Hippocampal formation (tissue), 2 donors: ENCODE measurements at places on chromosomes 11 and 22.

GRCh38 chr11:82682003-82682751, 51.5 kb downstream of the FAM181B start:
- no peak for DNase-seq

GRCh38 chr22:30079952-30080533, at the start of gene HORMAD2:
TSS of gene HORMAD2 (plus strand) at chr22:30080464. CDS start at chr22:30093953, 13,489 bp downstream.
- no peak for DNase-seq

DNA sequence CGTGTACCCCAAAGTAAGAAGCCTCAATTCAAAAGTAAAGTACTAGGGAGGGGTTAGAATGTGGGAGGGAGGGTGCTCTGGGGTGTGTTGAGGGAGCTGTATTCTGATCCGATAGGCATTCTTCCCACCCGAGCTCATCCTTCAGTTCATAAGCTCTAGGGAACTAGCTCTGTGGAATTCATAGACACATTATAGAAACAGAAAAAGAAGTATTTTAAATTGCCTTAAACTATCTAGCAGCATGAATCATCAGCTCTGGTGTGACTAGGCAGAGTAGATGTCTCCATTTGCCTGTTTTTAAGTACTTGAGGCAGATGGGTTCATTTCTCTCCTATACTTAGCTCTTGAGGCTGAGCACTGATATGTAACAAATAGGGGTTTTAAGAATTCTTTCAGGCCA, 7.3 kb upstream of the SGSM3 start:
- no peak for DNase-seq

- no peak for DNase-seq
Measured at GRCh38 chr11:86726118-86726753, 53.8 kb upstream of the ME3 start.

DNA sequence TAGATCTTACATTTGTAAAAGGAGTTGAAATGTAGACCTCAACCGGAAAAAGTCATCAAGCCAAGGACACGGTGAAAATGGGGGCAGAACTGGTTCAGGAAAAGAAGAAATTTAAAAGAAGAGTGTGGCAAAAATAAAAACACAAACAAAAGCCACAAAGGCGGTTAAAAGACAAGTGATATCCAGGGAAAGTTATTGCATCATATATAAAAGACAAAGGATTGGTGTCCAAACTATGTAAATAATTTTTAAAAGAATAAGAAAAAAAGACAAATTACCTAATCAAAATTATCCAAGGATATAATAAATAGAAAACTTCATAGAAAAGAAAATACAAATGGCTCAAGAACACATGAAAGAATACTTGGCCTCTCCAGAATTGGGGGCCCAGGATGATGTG, 45.1 kb upstream of the OPCML start:
- DNase-seq, result no peak

DNA sequence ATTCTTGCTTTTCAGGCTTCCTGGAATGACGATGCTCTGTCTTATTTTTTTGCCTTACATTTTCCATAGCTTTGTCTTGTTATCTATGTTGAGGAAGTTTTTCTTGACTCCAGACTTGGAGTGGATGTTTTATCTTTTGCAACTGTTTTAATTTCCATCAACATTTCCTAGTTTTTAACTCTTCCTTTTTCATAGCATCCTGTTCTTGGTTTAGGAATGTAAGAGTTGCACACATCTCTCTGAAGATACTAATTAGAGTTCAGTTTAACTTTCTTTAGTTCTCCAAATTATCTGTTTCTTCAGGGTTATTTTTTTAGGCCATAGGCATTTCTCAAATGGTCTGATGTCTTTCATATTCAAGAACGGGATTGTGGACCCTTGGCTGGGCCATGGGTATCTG, 10.4 kb downstream of the CLDN5 start:
- no peak for DNase-seq

DNA sequence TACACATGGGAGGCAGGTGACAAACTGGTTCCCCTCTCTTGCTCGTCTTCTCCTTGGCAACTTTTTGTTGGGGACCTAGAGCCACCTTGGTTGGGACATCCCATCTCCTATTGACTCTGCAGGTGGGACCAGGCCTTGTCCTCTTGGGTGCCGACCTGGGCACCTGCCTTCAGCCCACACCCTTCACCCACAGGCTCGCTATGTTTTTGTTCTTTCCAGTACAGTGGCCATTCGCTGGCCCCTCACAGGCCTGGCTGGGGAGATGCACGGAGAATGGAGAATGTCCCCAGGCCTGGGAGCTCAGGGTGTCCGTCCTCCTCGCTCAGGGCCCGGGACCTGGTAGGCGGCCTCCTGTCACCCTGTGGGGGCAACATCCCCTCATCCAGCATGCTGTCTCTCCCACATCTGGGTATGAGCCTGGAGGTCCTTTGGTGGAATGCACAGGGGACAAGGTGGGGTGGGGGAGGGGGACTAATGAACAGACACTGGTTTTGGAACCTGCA, 14.9 kb upstream of the OMP start:
- no peak for DNase-seq

DNA sequence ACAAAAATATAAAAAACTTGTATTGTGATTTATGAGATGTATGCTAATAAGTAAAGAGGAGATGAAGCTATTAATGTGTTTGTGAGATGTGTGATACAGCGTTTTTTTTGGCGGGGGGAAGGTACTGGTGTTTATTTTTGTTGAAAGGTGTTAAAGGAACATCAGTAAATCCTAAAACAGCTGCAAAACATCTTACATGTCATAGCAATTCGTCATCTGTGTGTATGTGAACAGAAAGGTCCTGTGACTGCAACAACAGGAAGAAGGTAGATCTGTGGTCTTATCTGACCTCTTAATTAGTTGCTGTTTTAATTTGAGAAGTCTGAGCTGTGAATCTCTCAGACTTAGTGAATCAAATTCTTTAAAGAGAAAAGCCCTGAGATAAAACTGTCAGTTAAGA, 1041.1 kb downstream of the JRKL start:
- no peak for DNase-seq

GRCh38 chr22:19868773-19869471, 14.2 kb upstream of the GNB1L start:
- peak; percentile 58 for DNase-seq

GRCh38 chr11:12389676-12390657, 12.6 kb downstream of the PARVA start:
- no peak for DNase-seq
